Germinal center (tissue), 1 donor: ENCODE measurements at places on chromosomes 5 and 9.

GRCh38 chr5:144460600-144460999, 289.9 kb downstream of the KCTD16 start:
- DNase-seq, result no peak

GRCh38 chr5:15692706-15693381, 192.9 kb downstream of the FBXL7 start:
- no peak for DNase-seq

- DNase-seq, result no peak
These were observed 1083.0 kb downstream of the CDH9 start for GRCh38 chr5:25955337-25955736.

DNA sequence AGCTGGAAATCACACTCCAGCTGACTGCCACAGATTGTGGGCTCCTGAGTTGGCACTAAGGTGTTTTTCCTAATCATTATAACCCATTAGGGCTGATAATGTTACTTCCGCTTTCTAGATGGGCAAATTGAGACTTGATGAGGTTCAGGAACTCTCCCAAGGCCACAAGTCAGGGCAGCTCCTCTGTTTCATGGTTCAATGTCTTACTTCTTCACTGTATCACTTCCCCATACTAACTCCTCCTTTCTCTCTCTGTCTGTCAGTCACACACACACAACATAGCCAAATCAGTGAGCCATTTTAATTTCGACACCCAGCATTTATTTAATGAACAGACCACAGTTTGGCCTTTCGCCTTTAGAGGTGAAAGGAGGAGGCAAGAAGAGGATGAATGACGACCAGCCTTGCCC, 17.8 kb upstream of the TRAF1 start:
- peak; percentile 85 for DNase-seq

- DNase-seq, result no peak
These were observed 175.1 kb downstream of the ACER2 start for GRCh38 chr9:19583890-19584289.

DNA sequence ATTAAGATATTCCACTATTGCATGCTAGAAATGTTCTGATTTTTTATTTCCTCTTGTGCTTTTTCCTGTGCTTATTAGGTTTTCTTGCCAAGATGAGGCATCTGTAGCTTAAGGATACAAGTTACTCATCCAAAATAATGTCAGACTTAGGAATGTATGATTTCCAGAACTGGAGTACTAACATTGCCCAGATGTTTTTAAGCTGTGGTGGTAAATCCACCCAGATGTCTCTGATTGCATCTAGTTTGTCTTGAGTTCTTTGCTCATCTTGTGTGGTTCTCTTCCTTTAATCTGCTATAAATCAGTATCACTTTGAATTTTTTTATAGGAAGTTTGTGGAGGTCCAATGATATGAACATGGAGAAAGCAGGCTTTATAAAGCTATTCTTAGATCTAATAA, 337.5 kb upstream of the ZNF608 start:
- no peak for DNase-seq
